ENCODE measurements at places on chromosomes 2 and 18.

- DNase-seq = no peak
Measured at GRCh38 chr2:20434588-20435294, 12.1 kb upstream of the RHOB start.

DNA sequence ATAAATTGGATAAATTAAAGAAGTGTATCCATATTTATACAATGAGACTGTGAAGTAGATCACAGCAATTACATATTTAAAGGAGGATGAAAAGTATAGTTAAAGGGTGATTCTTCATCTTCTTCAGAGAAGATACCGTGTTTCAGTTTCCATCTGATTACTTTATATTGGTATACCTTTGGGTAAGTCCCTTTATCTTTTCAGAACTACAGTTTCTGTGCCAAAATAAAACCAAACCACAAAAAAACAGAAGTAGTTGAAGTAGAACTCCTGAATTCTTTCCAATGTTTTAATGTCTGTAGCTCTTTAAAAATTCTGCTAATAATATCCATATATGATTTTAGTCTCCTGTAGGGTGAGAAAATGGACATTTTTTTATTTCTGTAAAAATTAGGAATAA is 231.2 kb upstream of the LINC00305 start:
- no peak for DNase-seq

DNA sequence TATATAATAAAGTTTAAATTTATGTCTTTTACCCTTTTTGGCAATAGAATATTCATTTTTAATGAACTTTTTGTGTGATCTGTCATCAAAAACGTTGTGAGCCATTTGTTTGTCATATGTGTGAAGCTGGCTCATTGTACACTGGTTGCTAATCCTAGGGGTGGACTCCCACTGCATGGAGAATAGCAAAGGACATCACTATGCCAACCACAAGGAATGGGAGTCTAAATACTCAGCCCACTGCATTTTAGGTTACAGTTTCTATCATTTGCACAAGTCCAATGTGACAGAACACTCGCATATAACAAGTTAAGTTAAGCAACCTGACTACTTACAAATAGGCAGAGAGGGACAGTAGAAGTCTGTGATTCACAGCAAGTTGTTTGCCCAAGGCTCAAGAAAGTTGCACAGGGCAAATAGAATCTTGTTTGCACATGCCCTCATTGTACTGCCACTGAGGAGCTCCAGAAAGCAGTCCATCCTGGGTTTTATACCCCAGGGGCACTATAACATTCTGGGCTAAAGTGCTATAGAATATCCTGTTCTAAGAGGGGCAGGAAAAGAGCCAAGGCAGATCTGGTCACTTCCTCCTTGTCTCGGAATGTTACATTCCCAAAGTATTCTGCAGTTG is 545.9 kb upstream of the GCFC2 start:
- DNase-seq = no peak

GRCh38 chr18:23178201-23178600 is 42.9 kb downstream of the CABLES1 start:
- no peak for DNase-seq

GRCh38 chr2:217216316-217216715 is 356.5 kb upstream of the TNP1 start:
- DNase-seq = no peak

DNA sequence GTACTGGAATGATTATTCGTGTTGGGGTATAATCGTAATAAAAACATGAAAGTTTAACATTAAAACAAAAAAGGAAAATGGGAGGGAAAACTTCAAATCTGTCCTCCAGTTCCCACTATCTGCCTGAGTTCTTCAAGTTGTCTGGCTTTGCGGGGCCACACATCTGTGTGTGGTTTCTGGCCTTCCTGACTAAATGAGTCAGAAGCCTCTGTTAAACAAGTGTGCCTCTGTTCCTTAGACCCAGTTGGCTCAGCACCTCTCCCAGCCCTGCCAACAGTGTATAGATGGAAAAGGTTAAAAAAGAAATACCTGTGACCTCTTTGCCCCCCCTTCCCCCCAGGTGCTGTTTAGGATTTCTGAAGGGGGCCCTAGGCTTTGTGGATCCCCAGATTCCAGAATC is 30.2 kb downstream of the XDH start:
- no peak for DNase-seq

- DNase-seq = no peak
Measured at GRCh38 chr2:240363746-240364581, 71.5 kb upstream of the GPC1 start.

- DNase-seq = no peak
Measured at GRCh38 chr2:46161315-46161714, 135.9 kb upstream of the EPAS1 start.

DNA sequence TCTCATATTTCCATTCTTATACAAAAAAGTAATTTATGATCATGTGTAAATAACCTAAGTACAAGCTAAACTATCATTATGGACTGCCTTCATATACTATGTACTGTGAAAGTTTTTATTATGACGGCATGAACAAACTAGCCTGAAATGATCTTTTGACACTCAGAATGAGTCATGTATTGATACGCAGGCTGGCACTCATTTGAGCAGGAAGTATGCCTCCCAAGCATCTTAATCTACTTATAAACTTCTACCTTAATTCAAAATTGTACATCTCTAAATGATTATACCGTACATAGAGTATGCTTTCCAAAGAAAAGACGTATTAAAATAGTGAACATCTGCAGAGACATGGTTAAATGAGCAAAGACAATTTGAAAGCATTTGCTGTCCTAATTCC is 207.1 kb upstream of the SPOPL start:
- no peak for DNase-seq

DNA sequence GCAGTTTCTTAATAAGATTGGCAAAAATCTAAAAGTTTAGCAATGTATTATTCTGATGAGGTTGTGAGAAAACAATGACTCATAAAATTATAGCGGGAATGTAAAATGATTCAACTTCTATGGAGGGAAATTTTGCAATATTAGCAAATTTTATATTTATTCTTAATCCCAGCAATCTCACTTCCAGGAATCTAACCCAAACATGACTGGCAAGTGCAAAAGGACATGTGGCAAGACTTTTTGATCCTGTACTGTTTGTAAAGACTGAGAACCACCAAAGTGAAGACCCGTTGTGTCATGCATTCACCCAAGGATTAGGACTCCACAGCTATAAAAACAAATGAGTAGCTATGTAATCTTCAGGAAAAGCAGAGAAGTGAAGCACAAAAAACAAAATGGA is 234.8 kb upstream of the KYNU start:
- no peak for DNase-seq

GRCh38 chr2:8659092-8659734 is 22.6 kb upstream of the ID2 start:
- peak; percentile 15 for DNase-seq

DNA sequence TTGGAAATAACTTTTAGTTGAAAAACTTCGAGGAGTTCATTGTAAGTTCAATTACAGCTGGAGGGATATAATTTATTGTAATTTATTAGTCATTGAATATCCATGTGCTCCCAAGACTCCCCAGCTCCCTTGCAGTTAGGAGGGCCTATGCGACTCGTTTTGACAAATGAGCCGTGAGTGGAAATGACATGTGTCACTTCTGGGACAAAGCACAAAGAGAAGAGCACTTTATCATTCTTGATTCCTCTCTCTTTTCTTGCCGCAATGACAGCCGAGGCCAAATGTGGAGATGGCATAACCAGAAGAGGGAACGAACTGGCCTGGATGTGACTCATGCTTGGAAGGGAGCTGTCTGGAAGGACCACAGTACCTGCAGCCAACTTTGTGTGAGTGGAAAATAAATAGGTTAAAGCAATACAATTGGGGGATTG is 44.2 kb upstream of the ITSN2 start:
- DNase-seq = no peak

GRCh38 chr18:21115519-21116411 is 4.2 kb upstream of the ROCK1 start:
- no peak for DNase-seq
